ENCODE measurements at places on chromosomes 2 and 18.
A peak's percentile ranks its signal among the peaks of the same experiment; 100 is the strongest.

- DNase-seq = no peak
Observed at GRCh38 chr2:84958135-84959059, 12.6 kb upstream of the KCMF1 start.

DNA sequence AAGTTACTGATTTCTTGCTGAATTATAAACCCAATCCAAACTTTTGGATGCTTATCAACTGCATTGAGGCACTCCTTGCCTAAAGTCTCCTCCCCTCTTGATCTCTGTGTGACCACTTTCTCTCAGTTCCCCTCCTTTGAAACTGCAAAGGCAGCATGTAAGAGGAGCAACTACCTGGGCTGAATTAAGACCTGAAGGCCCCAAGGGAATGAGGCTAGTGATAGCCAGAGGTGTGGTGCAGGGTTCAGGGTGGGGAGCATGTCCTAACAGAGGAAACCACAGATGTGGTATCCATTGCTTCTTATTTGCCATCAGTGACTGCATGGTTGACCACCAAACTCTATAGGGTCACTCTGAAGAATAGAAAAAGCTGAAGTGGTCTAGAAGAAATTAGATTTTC is 557.9 kb downstream of the TNS1 start:
- DNase-seq = no peak

- peak; percentile 37 for DNase-seq
Observed at GRCh38 chr2:237060534-237061312, 25.0 kb upstream of the COPS8 start.

GRCh38 chr2:215002500-215002899 is 135.9 kb downstream of the ABCA12 start:
- no peak for DNase-seq

DNA sequence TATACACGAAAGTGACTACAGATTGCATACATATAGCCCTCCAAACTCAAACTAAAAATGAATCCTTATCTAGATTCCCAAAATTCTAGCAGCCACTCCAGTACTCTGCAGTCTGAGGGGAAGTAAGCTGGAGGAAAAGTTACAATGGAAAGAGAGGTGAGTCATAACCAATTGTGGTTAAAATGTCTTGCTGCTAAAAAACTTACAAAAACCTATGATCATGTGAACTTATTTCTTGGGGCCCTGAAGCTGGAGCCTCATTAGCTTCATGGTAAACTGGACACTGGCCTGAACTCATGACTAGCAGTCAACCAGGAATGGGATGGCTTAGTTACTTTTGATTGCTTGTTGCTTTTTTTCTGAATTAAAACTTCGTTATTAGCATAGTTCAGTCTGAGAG is 175.9 kb downstream of the SLC4A3 start:
- no peak for DNase-seq

GRCh38 chr2:198968545-198968944 is 489.2 kb downstream of the SATB2 start:
- no peak for DNase-seq

- no peak for DNase-seq
Observed at GRCh38 chr18:2336690-2337392, 234.5 kb downstream of the METTL4 start.

DNA sequence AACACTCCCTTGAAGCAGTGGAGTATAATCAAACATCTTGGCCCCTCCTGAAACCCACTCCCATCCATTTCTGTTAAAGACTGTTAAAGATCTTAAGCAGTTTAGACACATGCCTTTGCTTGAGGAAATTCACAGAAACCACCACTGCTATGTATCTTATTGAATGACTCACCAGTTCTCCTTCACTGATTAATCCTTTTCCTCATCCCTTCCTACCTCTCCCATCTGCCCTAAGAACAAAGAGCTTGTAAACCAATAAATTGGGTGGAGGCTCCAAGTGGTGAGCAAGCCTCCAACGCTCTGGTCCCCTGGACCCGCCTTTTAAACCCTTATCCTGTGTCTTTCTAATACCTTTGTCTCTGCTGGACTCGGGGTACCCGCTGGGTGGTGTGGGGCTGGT is 746.1 kb downstream of the LRP1B start:
- DNase-seq = no peak

- DNase-seq = no peak
Observed at GRCh38 chr18:68699043-68699442, 15.9 kb downstream of the TMX3 start.

DNA sequence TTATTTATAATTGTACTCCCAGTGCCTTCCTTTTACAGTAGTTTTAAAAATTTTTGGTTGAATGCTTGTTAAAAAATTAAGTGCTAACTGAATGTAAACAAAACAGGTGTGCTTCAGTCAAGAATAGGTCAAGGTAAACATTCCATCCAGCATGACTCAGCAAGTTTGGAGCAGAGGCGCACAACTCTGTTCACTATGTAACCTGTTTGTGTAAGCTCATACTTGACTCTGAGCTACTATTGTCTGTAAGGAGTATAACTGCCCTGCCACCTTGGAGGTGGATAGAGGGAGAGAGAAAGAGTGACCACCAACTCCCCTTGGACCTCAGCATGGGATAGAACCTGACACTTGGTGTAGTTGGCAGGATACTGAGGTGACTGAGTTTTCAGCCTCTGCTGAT is 207.4 kb upstream of the SYT4 start:
- no peak for DNase-seq

- no peak for DNase-seq
Observed at GRCh38 chr2:199317646-199318045, 140.1 kb downstream of the SATB2 start.

Measured in CD4-positive, alpha-beta T cell treated with Interleukin-17A for 4 hours (primary cell).